ENCODE measurements at places on chromosomes 7 and 10.

DNA sequence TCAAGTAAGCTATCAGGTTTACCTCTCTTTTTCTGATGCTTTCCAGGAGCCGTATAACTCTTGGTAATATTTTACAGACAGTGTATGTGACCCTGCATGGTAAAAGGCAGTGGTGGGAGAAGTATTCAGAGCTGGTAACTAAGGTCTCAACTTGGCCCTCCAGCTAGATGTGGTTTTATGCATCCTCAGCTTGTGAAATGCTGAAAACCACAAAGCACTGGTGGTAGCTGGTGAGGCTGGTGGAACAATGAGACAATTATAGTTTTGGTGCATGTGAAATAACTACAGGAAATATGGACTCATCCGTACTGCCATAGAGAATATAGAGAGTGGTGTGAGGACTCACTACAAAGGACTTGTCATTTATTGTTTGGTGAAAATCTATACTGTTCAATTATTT, 383.0 kb upstream of the PCDH15 start:
- DNase-seq: no peak

- DNase-seq: peak; percentile 32
Measured at GRCh38 chr10:27258838-27259812, 18.5 kb upstream of the ACBD5 start.

GRCh38 chr10:10223131-10223530, 794.5 kb upstream of the CELF2 start:
- DNase-seq: no peak

DNA sequence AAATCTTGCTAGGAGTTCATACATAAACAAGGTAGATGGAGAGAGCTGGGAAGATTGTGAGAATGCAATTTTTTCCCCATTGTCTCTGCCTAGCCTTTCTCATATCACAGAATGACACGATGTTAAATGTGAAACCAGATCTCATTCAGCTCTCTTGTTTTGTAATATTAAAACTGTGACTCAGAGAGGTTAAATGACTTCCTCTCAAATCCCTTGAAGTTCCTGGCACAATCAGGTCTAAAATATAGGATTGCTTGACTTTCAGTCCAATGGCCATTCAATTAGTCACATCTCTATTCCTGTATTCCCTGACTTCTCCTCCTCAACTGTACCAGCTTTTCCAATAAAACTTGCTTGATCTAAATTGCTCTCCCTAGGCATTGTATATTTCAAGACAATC, 3.1 kb downstream of the ANKRD22 start:
- no peak for DNase-seq

- no peak for DNase-seq
Measured at GRCh38 chr7:80449836-80450235, 62.0 kb downstream of the GNAT3 start.

- DNase-seq: peak; percentile 96
Measured at GRCh38 chr7:140924821-140925421, at the start of gene BRAF. TSS of gene BRAF (minus strand) at chr7:140924929. CDS start at chr7:140924703, 226 bp downstream.

DNA sequence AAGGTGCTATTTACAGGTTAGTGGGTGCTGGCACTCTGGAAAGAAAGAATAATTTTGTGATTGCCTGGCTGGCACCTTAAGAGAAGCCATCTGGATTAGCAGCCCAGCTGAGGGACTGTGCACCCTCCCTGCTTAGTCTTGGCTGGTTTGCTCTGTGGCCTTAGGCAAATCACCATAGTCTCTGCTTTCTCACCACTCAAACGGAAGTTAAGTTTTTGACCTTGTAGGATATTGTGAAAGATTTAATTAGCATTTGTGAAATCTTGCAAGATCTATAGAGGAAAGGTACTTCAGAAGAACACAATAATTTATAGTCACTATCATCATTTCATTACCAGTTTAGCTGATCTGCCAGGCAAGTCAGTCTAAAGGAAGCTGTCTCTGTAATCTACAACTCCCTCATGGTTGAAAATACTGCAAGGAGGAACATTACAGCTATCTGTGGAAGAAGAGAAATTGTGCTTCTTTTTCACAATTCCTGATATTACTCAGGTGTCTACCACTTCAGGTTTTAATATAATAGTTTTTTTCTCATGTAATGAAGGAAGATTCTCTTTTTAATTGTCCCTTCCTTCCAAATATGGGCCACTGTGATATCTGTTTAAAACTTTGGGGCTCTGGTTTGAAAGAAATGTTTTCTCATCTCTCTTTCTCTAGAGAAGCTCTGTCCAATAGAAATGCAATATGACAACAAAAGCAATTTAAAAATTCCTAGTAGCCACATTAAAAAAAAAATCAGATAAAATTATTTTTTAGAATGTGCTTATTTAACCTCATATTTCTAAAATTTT, 219.6 kb downstream of the PTEN start:
- DNase-seq: no peak

- DNase-seq: no peak
Measured at GRCh38 chr10:113045147-113046055, 95.4 kb downstream of the TCF7L2 start.

DNA sequence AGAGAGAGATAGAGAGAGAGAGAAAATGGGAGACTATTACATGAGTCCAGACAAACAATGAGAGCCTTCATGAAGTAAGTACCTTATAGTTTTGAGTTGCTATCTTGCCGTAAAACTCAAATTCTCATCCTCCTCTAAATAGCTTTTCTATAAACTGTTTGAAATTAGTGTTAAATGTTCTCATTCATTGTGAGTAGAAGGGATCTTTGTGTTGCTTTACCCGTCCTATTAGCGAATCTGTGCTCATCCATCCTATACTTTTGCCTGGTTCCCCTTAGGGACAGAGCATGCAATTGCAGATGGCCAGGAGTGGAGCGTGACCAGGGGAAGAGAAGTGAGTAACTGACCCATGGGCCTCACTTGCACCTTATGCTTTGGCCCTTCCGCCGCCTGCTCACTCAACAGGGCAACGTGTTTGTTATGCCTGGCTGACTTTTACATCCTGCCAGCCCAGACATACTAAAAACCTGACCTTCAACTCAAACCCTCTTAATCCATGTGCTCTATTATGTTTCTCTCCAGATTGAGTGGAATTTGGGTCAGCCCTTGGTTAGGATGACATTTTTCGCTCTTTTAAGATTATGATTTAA, 244.2 kb upstream of the YAE1 start:
- no peak for DNase-seq

GRCh38 chr7:127253281-127254162, 781 bp upstream of the GRM8 start:
- peak; percentile 67 for DNase-seq
